ENCODE measurements at places on chromosomes 5 and 9. TPM values are rescaled to one million over a fixed set of nuclear protein-coding genes. Genes with fewer than 3 reads are reported as not detected.

- no peak for DNase-seq
These were observed 204.1 kb downstream of the CDH12 start for GRCh38 chr5:22649074-22649473.

The TAS2R1 gene
- total RNA-seq = not detected

DNA sequence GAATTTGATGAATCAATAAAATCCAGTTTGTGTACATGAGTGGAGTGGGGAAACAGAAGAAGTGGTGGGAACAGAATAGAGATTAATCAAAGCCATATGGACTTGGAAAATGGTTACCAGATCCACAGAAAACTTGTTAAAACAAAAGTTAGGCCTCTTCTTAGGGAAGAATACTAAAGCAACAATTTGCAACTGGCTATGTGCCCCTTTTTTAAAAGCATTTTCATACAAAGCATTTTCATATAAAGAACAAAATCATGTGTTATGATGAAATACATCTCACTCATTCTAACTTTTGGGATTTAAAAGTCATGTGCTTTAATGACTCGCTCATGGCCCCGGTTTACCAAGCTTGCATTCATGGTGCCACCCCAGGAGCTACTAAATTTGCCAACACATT, 276.9 kb downstream of the EFNA5 start:
- no peak for DNase-seq

- DNase-seq = no peak
These were observed 250.6 kb downstream of the ARRDC3 start for GRCh38 chr5:91132550-91132949.

DNA sequence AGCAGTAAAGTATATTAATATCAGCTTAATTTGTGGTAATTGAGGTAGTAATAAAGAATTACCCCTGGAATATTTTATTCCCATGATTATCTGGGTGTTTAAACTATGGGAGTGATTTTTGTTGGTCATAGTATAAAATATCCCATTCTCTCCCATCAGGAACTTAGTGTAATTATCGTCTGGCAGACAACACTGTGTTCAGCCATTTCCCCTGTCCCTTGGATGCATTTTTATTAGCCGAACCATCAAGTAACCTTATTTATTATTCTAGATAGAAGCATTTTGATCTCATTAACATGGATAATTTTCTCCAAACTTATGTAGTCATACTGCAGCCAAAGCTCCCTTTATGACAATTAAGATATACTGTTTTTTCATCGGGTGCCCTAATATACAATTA, 320.8 kb downstream of the MAT2B start:
- DNase-seq = no peak

The GAS1 gene
- total RNA-seq = 1.0 TPM

DNA sequence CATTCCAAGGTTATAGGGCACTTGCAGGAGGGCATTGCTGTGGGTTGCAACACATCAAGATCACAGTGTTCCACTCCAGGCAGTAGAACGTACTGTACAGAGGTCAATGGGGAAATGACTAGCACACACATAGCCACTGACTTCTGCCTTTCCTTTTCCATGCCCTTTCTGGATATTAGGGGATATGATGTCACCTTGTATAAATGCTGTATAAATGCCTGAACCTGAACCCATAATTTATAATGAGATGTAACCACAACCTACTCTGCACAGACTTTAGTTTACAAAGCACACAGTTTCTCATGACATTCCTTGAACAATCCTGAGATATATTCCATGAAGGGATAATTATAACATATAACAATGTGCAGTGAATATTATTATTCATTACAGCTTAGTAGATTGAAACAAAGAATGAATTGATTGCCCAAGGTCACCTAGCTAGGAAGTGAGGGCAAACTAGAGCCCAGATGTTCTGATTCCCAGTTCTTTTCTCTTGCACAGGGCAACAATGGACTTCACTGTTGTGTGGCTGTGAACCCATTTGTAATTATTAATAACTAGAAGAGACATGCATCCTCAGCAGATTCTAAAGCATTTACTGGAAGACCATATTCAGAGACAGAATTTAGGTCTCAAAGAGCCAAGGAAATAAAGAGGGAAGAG, 5.6 kb upstream of the ABLIM3 start:
- peak; percentile 80 for DNase-seq

DNA sequence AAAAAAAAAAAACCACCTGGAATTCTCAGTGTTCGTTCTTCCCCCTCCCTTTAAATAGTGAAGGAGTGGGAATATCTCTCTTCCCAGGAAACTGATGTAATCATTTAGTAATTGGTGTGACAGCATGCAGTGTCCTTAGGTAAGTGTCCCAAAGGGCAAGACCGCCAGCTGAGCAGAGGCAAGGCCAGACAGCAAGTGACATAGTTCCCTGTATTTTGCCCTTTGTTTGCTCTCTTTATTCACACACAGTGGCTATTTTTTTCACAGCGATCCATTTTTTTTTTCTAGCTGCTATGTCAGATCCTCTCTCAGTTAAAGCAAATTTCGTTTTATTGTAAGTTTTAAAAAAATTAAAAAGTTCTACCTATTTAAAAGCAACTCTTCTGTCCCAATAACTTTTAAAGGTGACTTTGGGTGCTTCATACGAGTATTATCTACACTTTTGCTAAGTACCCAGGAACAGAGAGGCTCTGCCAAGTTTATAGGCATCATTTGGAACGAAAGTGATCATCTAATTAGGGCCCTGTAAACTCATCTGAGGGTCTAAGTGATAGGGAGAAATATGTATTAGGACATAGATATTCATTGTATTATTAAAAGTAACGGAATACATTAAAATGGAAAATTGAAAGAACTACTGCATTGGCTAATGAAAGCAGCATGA, 98.2 kb upstream of the ALDH1A1 start:
- DNase-seq = peak; percentile 62

GRCh38 chr5:101782352-101783103, 513.6 kb downstream of the SLCO4C1 start:
- no peak for DNase-seq

DNA sequence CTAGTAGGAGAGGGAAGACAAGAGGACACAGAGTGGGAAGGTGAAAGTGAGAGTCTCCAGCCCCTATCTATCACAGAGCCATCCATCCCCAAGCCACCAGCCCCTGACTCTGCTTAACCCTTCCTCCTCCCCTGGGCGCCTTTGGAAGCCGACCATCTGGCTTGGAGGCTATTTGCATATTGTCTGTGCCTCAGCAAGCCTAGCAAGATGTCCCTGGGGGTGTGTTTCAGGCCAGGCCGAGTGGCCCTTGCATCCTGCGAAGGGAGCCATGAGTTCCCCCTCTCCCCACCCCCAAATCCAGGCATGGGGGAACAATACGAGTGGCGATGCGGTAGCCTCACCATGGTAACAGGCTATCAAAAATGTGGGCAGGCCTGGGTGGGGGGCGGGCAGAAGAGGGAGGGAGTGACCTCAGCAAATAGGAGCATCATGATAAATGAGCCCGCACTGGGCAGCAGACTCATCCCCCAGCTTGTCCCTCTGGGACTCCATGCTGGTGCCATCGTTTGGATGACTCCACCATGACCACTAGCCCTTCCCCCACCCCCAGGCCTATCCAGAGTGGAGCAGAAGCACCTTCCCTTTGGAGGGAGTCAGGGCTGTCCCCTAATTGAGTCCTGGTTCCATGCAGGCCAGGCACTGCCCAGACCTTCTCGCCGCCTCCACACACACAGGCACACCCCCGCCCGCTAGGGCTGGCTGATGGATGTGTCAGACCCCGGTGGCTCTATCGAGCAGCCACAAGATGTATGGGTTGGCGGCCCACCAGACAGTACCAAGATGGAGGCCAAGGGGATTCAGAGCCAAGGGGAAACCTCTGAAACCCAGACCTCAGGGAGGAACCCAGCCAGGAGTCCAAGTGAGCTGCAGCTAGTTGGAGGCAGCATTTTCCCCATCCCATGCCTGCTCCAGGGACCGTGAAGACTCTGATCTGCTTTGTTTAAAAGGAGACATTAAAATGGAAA, 14.6 kb downstream of the URM1 start:
- no peak for DNase-seq

The ACTBL2 gene
- not detected for total RNA-seq

DNA sequence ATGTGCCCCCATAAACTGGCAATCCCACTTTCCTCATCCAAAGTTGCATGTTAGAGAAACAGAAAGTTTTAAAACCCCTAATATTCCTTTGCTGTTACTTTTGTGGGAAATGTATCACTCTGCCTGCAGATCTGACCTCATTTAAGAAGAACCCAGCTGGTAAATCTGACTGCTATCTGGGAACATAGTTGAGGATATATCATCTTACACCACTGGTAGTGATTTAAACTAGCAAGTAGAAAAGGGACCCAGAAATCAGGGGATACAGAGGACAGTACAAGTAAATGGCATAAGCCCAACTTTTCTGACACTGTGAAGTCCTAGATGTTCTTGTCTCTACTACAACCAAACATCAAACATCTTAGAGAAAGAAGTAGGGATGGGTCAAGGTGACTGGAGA, 1060.5 kb upstream of the DMAC1 start:
- DNase-seq = no peak

The HINT2 gene
- 62.3 TPM for total RNA-seq

- DNase-seq = no peak
These were observed 419.4 kb upstream of the PTGER4 start for GRCh38 chr5:40260361-40260760.

GRCh38 chr5:93019896-93020295, 561.1 kb downstream of the NR2F1-AS1 start:
- DNase-seq = no peak

DNA sequence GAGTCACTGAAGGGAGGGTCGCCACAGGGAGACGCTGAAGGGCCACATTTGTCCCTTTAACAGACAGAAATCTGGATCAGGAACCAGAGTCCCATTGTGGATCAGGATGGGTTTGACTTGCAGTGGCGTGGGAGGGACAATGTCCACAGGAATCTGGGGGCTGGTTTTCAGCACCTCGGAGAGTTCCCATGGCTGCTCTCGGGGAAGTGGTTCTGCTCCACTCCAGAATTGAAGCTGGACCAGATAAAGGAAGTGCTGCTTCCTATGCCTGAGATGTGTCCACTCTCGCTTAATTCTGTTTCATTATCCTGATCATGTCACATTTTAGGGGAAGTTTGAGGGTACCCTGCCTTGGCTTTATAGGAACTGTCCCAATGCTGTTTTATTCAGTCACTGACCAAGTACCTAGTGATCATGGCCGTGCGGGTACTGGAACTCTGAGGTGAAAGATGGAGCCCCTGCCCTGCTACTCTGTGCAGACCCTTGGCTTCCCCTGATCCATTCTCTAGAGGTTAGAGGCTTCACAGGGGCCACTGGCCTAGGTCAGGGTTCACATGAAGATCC, 28.7 kb downstream of the ENHO start:
- DNase-seq = peak; percentile 49

DNA sequence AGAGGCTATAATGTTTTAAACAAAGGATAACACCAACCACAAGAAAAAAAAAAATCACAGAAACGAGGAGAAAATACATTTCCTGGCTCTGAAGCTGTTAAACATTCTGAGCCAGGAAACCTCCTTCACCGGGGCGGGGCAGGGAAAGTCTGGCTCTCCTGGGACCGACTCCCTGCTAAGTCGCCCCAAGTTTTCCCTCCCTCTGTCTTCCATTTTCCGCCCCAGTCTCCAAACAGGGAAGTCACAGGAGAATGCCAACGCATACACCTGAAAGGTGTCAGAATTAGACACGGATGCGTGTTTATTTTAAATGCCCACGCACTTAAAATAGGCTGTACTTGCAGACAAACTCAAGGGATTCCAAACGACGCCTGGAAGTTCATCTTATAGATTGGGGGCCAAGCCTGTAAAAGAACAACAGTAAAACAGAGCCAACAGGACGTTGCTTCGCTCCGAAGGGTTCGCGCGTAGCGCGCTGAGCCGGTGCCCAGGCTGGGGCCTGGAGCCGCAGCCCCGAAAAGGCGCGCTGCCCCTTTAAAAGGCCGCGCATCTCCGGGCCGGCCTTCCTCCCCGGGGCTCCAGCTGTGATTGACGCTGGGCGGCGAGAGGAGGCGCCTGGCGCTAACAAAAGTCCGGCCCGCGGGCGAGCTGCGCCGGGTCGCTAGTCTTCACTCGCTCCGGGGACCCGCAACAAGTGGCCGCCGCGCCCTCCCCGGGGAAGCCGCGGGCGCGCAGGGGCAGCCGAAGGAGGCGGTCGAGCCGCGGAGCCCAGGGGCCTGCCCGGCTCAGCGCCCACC, at the start of gene FBXL7:
Gene FBXL7, plus strand, starts transcription at position 653 of the 797 bp plus-strand sequence.
- peak; percentile 68 for DNase-seq

The OR1J1 gene
- not detected for total RNA-seq

The IL9 gene
- total RNA-seq = not detected

The AQP3 gene
- total RNA-seq = 49.7 TPM
